ENCODE measurements at places on chromosomes 1 and 21.

GRCh38 chr1:234963180-234963903 lies 165.3 kb downstream of the TOMM20 start:
- DNase-seq: peak; percentile 87

- DNase-seq: no peak
Measured at GRCh38 chr1:221328371-221328770, 413.5 kb downstream of the DUSP10 start.

GRCh38 chr1:232764458-232765251 lies 40.6 kb upstream of the MAP10 start:
- DNase-seq: no peak

- no peak for DNase-seq
Measured at GRCh38 chr1:12144236-12144635, 22.6 kb upstream of the TNFRSF1B start.

DNA sequence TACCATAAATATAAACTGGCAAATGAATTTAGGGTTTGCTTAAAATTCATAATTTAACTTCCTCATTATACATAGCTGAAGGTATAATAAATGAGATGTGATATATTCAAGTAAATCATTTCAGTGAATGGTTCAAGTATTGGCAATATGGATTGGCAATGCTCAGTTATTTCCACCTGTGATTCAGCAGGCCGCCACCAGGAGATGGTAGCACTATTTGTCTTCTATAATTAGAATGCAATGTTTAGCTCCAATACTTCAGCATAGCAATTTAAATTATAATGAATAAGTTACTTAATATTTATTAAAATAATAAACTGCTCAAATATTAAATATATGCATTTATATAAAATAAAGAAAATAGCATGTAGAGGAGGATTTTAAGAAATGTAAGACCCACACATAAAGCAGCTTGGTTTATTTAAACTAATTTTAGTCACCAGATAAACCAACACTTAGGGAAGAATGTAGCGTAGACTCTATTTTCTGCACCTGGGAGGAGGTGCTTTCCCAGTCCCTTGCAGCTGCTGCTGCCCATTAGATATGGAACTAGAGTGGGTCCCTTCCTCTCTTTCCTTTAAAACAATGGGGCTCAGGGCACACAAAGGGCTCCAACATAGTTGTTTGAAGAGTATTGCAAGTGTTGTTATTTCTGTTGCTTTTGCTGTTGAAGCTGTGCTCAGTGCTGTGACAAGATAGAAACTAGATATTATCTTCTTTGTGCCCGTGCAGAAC lies 62.1 kb downstream of the PLPPR4 start:
- DNase-seq: no peak

DNA sequence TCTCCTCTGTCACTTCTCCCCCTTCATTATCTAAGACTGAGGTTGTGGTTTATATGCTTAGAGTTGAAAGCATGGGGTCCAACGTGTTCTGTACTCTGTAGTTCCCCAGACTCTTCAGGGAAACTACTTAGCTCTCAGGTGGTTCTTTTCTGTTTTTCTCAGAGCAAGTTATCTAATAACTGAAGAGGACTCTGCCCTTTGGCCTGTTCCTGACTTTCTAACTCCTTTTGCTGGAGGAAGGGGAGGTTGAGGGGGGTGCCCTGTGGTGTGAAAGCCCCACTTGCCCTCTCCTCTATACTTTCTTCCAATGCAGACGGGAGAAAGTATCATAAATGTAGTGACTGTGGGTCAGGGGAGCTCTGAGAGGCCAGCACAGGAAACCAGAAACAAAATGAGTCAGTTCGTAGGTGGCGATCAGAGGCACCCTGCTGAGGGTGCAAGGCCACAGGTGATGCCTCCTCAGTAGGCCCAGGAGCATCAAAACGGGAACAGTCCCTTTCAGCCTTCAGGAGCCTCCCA lies 5.0 kb downstream of the SLC25A44 start:
- no peak for DNase-seq

- DNase-seq: no peak
Measured at GRCh38 chr1:32868806-32869455, 1.8 kb downstream of the FNDC5 start.

DNA sequence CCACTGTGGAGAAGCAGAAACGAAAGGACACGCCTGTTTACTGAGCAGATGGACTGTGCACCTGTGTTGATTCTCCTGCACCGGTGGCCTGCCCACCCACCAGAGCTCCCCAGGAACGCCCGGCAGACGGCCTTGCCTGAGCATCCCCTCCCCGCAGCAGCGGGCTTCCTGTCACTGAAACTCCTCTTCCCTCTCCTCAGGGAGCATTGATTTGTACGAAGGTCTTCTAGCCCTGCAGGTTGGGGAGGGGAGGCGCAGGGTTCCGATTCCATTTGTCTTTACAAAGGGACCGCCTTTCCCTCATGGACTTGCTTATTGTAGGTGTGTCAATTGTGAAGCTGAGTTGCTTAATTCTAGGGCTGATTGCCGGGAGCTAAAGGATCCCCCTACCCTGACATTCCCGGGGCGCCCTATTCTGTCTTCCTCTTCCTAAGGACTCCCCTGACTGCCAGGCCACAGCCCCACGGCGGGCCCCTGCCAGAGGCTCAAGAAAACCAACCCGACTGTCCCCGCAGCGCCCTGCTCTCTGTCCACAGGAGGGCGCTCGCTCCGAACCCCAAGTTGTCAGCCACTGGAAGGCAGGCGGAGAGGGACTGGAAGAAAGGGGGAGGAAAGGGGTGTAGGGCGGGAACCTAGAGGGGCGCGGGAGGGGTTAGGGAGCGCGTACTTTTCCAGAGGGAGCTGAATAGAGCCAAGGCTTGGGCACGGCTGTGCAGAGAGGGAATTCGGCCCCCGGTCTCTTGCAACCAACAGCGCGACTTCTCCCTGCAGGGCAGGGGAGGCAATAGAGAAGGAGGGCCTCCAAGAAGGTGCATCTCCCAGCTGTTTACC lies 2.8 kb downstream of the S100A6 start:
- DNase-seq: peak; percentile 96

GRCh38 chr1:86757272-86757984 lies 53.1 kb downstream of the SH3GLB1 start:
- no peak for DNase-seq

DNA sequence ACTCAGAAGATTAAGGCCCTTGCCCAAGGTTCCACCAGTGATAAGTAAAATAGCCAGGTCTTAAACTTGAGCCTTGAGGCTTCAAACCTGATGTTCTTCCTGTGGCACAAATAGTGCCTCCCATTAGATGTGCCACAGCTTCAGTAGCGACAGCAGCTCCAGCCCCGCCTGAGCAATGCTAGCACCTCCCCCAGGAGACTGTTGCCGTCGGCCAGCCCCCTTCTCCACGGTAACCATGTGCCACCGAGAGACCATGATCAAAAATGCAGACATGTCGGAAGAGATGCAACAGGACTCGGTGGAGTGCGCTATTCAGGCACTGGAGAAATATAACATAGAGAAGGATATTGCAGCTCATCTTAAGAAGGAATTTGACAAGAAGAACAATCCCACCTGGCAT lies 32.2 kb downstream of the KLHDC7A start:
- DNase-seq: no peak

DNA sequence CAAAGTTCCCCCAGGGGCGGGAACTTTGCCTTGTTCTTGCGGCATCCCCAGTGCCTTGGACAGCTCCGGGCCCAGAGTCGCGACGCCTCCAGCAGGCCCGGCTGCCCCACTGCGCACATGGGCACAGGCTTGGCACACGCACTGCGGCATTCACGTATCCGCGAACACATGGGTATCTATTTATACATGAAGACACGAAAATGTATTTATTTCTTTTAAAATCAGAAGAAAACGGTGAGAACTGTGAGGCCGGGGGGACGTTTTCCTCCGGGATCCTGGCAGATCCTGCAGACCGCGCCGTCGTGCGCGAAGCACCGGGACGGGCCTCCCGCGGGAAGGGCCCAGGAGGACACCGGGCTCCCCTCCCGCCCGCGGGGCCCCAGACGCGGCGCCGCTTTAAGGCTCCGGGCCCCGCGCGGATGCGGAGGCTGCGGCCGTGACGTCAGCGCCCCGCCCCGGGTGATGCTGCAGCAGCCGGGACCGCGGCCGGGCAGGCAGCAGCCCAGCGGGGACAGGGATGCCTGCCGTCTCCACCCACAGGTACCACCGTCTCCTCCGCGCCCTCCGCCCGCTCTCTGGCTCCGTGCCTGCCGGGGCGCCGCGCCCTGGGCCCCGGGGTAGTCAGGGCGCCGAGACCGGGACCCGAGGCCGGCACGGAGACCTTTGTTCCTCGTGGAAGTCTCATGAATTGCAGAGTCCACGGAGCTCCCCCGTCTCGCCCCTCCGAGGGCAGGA lies at the start of gene SLC45A1:
SLC45A1 (plus strand) TSS at position 468 of the 735 bp plus-strand sequence. CDS start 6,216 bp downstream, outside the sequence.
- no peak for DNase-seq

- DNase-seq: no peak
Measured at GRCh38 chr1:169466259-169467230, 19.2 kb downstream of the SLC19A2 start.

DNA sequence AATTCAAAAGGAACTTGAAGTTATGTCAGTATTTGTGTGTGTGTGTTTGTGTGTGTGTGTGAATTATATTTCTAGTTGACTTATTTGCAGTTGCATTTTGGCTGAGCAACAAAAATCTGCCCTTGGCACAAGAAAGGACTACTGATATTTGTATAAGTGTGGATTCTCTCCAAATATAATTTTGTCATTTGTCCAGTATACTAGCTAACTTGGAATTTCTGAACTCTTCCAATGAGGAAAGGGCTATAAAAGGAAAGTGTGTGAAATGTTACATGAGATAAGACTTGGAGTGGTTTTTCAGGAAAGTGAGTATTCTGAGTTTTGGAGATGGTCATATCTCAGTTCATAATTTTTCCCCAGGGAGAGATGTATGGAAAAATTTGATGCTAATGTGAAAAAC lies 1384.1 kb upstream of the B3GALT2 start:
- no peak for DNase-seq

DNA sequence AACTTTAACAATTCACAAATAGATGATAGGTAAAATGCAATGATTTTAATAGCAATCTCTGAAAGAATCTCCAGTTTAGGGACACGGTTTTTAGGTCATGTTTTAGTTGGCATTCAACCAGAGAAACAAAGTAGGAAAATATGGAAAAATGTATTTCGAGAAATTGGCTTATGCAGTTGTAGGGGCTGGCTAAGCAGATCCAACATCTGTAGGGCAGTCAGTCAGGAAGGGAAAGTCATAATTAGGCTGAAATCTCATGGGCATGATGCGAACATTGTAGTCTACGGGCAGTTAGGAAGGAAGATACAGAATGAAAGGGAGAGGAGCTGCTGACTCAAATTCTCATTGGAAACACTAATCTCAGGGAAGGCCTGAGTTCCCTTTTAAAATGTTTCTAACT lies 1276.0 kb upstream of the ADGRL4 start:
- DNase-seq: no peak

DNA sequence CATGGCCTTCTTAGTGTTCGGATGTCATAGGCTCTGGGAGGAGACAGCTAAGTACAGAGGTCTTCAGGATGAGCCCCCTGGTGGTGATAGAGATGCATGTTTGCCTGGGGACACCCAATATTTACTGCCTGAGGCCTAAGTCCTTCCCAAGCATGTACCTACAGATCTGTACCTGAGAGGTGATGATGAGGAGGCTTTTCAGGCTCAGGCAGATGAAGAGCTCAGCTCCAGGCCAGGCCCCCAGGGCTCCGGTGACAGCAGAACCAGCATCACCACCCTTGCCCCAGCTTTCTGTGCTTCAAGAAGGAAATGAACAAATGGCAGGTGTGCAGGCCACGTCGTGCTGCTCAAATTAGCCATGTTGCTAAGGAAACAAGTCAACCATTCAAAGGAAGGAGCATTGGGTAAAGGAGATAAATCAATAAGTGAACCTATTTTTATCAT lies 21.1 kb downstream of the CACNA1E start:
- no peak for DNase-seq

GRCh38 chr21:43609501-43610340 lies 49.6 kb downstream of the HSF2BP start:
- DNase-seq: no peak

DNA sequence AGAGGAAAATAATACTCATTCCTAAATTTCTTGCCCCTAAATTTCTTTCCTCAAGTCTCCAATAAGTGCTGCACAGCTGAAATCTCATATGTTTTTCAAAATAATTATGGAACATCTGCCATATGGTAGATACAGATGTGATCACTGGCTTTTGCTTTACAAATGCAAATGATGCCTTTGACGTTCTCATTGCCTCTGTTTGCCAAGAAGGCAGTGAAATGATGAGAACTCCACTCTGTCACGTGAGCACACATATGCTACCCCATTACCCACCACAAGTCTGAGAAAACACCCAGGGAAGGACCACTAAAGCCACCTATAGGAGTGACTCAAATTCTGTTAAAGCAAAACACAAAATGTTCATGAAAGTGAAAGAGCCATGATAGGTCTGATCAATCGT lies 43.9 kb downstream of the DSCAM start:
- DNase-seq: no peak

DNA sequence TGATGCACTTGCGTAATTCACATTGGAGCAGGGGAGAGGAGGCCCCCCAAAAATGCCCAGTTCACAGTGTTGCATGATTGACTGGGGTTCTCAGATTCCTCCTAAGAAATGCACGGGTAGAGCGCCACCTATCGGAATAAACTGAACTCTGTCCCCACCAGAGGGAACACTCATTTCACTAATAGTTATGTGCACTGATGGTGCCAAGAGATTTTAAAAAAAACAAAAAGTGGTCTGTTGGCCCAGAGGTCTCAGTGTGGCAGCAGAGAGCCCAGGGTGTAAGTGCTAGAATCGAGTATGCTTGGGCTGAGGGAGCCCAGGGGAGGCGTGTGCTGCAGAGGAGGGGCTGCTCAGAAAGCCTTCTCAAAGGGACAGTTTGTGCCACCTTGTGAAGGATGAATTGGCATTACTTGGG lies 6.9 kb downstream of the PINK1 start:
- DNase-seq: no peak

- DNase-seq: no peak
Measured at GRCh38 chr1:196563768-196564167, 44.5 kb downstream of the KCNT2 start.

DNA sequence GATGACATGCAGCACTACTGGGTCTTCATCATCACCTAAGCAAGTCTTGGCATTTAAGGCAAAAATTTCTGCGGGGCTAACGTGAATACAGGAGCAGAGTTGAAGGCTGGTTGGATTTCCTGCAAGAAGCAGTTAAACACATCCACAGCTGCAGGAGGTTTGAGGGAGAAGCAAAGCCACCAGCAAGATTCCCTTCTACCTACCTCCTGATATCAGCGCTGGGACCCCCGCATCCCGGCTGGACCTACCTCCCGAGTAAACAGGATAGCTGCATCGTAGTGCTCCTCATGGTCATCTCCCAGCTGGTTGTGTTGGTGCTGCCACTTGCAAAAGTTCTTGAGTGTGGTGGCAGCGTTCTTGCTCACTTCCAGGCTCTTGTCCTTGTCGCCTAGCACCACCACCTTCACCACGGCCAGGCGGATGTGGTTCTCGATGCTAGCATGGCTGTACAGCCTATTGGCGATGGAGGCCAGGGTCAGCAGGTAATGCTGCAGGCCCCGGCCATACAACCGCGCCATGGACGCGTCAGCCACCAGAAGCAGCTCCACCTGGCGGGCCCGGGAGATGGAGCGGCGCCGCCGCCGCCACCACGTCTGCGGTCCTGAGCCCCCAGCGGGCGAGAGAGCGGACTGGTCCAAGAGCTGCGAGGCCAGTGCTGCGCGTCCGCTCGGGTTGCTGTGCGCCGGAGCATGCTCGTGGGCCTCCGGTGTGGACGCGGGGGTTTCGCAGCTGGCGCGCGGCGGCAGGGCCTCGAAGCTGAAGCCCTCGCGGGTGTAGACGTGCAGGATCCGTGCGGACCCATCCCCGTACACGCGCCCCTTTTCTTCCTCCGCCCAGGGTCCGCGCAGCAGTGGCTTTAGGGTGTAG lies 1.6 kb downstream of the ADAMTS5 start:
- DNase-seq: no peak

All from vagina (tissue), 2 donors.